ENCODE measurements at places on chromosomes 7 and 10.

DNA sequence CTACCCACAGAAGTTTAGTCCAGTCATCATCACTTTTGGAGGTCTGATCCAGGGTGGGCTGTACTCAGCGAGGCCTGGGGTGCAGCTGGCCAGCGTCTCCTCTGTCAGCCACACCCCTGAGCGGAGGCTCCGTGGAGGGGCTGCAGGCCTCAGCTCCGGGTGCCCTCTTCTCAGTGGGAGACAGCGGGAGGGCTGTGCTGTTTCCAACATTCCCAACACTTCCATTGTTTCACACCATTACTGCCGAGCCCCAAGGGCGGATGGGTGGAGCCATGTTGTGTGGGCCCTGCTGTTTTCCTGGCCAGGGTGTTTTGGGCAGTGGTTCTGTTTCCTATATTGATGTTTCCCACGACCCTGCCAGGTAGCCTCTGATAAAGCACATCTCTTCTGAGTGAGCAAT is 95.0 kb downstream of the MKI67 start:
- DNase-seq, result no peak

DNA sequence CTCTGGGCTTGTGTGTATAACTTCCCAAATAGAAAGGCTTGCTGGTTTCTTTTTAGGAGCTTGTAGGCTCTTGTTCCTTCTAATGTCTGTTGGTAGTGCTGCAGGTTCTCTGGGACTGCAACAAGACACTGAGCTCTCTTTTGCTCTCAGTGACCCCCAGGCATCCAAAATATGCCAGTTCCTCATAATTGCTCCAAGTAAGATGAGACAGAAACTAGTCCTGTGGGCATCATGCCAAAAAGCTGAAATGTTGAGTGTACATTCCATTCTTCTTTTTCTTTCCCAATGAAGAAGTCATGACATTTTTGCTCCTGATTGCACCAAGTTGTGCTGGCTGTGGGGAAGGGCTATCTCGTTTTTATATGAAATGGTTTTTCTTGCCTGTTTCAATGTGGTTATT is 7.1 kb upstream of the BTBD16 start:
- no peak for DNase-seq

DNA sequence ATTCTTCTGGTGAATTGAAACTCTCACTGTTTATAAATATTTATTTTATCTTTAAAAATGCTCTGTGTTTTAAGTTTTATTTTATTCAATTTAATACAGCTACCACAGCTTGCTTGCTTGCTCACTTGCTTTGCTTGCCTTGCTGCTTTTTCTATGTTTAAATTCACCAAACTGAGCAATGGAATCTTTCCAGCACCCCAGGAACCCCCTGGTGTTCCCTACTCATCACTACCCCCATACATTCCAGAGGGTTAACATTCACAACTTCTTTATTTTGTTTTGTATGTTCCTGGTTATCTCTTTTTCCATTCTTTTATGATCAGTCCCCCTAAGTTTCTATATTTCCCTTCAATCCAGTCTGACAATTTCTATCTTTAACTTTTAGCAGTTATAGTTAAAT is 166.5 kb upstream of the COL1A2 start:
- no peak for DNase-seq

DNA sequence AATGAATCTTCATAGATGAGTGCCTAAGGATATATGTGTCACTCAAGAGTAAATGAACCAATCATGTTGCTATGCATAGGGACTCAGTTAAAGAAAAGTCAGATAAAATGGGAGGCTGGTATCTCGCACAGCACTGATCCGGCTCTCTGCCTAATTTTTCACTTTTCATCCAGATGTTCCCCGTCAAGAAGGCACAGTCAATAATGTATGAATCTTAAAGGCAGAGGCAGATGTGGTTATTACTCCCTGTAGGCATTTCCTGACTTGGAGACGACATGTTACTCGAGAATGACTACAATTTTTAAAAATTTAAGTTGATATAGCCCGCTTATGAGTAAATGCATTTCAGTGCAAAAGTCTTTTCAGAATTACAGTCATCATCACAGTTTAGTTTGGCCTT is 113.6 kb downstream of the TBXAS1 start:
- no peak for DNase-seq

DNA sequence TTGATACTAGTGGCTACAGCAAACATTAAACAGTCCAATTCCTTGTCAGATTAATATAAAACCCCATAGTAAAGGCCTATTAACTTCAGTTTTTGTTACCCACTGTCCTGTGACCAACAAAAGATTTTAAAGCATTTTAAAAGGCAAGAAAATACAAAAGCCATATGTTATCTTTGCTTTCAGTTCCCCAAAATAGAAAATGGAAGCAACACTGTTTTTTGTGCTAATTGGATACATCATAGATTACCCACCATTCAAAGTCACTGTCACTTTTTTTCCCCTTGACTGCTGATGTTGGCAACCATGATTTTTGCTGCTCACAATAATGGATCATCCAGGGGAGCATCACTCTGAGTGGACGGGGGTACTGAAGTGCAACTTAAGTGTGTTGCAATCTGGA is 52.4 kb upstream of the TMEM140 start:
- DNase-seq, result no peak

DNA sequence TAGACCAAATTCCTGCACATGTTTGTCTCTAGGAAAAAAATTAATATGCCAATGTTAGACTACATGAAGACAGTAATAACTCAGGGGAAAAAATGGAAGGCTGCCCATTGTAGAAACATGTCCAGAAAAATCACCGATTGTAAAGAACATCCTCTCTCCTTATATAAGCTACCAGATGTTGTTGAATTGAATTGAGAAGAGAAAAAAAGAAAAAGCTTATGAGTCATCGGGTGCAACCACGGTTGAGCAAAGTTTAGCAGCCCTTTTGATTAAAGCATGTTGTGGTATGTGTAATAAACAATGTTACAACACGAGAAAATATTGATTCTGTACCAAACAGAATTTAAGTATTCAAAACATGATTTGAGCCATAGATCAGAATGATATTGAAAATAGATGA is 102.3 kb upstream of the ARHGAP21 start:
- DNase-seq, result no peak

DNA sequence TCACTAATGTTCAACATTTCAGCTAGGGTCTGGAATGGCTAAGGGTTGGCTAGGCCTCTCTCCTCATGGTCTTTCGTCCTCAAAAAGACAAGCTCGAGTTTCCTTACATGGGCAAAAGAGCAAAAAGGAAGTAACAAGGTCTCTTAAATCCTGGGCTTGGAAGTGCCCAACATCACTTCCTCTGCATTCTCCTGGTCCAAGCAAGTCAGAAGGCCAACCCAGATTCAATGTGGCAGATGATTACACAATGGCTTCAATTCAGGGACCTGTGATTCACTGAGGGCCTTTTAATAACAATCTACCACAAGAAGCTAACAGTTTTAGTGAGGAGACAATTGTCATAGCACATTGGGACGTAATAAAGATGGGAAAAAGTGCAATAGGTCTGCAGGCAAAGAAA is 4.4 kb upstream of the NUP205 start:
- no peak for DNase-seq

GRCh38 chr7:97009753-97010732 is 4.7 kb downstream of the DLX6 start:
- no peak for DNase-seq

DNA sequence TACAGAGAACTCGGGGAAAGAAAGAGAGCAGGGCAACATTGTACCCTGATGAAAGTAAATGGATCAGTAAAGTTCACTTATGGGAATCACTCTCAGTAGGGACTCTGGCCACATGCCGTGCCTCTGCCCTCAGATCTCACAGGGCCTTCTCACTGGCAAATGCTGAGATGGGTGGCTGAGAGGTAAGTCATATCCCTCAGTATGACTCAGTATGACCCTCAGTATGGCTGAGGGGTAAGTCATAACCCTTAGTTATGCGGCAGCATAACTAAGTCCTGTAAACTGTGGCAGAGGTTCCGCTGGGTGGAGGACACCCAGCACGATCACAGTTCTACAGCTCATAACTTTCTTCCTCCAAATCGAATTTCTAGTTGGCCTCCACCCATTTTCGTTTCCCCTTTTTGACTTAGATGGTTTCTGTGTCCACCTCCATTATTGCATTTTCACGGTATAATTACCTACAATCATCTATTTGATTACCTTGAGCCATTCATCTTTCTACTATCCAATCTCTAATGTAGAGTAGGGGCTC is 26.5 kb upstream of the WNT16 start:
- no peak for DNase-seq

GRCh38 chr7:151721236-151721635 is 155.7 kb downstream of the PRKAG2 start:
- DNase-seq, result no peak

DNA sequence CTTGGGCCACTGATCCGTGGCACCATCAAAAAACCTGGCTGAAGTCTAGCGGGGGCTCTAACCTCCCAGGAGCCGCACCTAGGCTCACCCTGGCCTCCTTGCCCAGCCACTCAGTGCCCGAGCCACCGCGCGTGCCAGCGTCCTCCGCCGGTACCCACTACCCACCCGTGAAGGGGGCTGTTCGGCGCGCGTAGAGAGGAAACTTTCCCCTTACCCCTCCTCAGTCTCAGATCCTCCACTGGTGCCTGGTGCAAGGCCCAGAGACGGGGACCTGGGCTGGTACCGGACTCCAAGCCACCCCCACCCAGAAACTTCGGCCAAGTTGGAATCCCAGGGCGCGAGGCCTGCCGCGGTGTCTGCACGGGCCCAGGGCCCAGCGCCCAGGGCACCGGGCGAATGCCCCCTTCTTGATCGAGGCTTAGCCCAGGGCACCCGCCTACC is 3.5 kb upstream of the EBF3 start:
- DNase-seq, result no peak

- DNase-seq, result no peak
Measured at GRCh38 chr10:79431428-79431827, 14.0 kb downstream of the ZCCHC24 start.

All from stimulated activated CD4-positive, alpha-beta T cell treated with anti-CD3 and anti-CD28 coated beads, Interleukin-4, amount 100 ng/mL, for 24 hours (primary cell).